CD8-positive, alpha-beta memory T cell (primary cell): ENCODE measurements at places on chromosomes 2 and 18. TPM values are rescaled to one million over a fixed set of nuclear protein-coding genes. Genes with fewer than 3 reads are reported as not detected.

SERPINB7 gene
- total RNA-seq: not detected

DNA sequence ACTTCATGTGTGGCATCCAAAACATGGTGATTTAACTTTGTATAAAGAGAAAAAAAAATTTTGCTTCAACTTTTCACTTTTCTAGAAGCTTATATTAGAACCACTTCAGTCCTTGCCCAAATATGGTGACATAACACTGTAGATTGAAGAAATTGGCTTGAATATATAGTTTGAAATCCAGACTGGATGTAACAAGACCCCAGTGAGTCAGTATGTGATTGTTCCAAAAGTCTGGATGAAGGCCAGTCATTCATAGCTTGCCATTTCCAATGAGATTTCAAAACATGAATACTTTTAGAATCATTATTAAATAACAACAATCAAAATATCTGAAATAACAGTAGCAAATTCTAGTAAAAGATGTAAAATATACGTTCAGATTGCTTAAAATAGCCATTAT is 104.8 kb upstream of the FN1 start:
- DNase-seq: no peak

DNA sequence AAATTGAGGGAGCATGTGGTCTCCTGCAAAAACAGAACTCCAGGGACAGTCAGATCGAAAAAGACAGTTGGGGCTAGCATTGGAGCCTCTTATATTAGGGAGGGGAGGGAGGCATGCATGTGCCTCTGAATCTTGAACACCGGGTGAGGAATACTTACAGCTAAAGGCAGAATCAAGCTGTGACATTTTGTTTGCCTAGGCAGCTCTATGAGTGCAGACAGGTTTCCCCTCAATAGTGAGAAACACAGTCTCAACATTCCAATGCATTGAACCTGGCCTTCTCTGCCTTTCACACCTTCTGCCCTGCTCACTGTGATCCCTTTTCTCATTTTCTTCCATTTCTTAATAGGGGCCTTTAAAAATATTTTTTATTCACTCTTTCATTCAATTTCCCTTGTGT is 140.4 kb downstream of the THSD7B start:
- DNase-seq: no peak

DNA sequence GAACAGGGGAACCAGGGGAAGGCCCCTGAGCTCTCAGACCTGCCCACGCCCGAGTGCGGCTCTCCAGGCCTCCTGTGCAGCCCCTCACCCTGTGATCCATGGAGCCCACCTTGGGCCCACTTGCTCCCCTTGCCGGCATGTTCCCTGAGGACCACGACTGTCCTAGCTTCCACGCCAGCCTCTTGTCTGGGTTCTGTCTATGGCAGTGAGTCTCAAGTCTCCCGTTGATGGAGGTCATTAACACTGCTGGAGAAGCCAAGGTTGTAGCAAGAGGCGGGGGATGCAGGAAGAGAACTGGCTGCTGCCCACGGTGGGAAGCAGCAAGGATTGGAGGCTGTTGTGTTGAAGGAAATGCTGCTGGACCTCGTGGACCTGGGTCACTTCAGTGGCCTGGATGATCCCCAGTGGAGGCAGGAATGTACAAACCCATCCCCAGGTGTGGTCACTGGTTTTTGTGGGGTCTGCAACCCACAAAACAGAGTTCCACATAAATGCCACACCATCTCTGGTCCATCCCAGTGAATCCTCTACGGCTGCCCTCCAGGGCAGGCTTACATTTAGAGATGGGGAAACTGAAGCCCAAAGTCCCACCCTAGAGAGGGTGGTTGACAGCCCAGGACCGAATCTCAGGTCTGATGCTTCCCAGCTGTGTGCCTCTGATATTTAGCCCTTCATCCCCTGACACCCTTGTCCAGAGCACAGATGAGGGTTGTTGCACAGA is 150.3 kb downstream of the NDUFA10 start:
- DNase-seq: no peak

GRCh38 chr2:6934758-6935651 is 17.8 kb downstream of the RNF144A start:
- DNase-seq: no peak

DNA sequence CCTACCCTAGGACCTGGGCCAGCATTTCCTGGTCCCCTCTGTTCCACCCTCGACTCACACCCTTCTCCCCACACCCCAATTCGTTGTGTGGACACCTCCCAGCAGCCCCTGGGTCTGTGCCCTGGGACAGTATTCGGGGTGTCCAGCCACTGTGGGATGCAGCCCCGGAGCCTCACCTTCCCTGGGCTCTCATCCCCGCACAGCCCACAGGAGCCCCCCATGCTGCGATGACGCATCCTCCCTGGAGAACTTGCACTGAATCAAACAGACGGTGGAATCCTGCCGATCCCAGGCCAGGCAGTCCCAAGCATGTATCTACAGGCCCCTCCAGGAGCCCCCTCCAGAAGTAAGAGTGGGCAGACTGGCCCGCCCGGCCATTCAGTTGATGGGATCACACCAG is 9.7 kb downstream of the ITM2C start:
- DNase-seq: no peak

- DNase-seq: peak; percentile 15
These were observed at the start of gene PTPRM for GRCh38 chr18:7566567-7567473. TSS of gene PTPRM (plus strand) at chr18:7567316. CDS start at chr18:7567819, 503 bp downstream.

MYOM1 gene
- 0.84 TPM for total RNA-seq
